GM18507 (cell line): ENCODE measurements at places on chromosomes 7 and 10.

- DNase-seq = no peak
Measured at GRCh38 chr10:110413903-110414547, 83.7 kb upstream of the DUSP5 start.

DNA sequence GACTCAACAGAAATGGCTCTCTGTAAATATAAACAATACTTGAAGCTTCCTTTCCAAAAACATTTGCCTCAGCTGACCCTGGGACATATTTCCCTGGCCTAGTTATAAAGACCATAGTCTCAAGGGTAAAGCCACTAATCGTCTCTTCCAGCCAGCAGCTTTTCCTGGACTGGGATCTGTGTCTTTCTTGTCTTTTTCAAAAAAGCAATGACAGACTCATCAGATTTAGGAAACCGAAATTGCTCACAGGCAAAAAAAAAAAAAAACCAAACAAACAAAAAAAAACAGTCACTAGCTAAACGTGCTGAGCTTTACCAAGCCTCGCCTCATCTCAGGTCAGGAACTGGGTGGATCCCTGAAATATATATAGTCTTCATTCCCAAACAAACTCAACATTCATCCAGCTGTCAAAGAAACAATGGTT, 23.5 kb downstream of the STN1 start:
- no peak for DNase-seq

GRCh38 chr10:73366381-73367298, 8.0 kb upstream of the CFAP70 start:
- peak; percentile 5 for DNase-seq

- DNase-seq = no peak
Measured at GRCh38 chr10:85986777-85987176, 379.8 kb downstream of the GRID1 start.

GRCh38 chr7:54354436-54354835, 187.7 kb upstream of the VSTM2A start:
- DNase-seq = no peak

- DNase-seq = no peak
Measured at GRCh38 chr7:28211006-28211405, 30.4 kb upstream of the JAZF1 start.

- DNase-seq = no peak
Measured at GRCh38 chr10:74598891-74599566, 227.4 kb upstream of the KAT6B start.

DNA sequence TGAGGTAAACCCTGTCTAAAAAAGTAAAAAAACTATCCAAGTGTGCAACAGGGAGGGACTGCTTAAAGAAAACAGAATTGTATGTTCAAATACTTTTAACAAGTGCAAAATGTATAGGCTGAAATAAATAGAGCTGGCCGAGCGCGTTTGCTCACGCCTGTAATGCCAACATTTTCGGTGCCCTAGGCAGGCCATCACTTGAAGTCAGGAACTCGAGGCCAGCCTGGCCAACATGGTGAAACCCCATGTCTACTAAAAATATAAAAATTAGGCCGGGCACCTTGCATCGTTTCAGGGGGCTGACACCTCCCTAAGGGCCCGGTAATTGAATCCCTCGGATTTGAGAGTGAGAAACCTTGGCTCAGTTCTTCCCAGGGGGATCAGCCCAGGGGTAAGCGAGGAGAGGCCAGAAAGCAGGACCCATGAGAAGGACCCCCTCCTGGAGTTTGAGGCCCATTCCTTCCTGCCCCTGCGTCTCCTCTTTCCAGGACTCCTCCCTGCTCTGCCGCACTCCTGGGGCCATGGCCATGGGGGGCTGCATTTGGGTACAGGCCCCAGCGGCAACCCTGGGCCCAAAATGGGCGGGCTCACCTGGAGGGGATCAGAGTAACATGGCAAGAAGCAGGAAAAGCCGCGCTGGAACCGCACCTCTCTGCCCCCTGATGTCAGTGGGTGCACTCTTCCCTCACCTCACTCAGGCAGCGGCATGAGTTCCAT, 75.5 kb upstream of the TMEM248 start:
- no peak for DNase-seq

DNA sequence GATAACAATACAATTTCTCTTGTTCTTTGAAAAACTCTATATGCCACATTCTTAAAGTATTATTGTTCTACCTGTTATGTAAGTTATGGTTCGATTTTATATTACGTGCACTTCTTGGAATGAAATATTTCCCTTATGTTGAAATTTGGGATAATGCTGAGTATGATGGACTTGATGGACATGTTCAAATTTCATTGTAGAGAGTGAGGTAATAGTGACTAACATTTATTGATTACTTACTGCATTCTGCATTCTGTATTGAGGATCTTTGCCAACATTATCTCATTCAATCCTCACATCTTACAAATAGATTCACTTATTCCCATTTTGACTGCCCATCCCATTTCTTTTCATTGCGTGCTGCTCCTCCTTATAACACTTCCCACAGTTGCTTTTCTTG, 119.7 kb upstream of the GLCCI1 start:
- DNase-seq = no peak

DNA sequence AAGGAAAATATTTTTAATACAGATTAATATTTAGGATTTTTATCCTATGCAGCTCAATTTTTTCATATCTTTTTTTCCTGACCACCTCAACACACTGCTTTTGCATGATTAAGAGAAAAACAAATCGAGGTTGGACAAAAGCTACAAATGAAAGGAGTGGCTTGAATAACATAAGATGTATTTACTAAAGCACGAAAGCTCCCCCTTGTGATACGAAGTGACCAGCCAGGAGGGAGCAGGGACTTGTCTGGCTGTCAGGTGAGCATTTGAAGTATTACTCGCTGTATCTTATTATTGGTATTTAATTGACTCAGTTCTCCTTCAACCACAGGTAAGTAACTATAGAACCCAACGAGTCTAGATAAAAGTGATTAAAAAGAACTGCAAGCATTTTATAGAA, 265.2 kb upstream of the PHF14 start:
- no peak for DNase-seq

DNA sequence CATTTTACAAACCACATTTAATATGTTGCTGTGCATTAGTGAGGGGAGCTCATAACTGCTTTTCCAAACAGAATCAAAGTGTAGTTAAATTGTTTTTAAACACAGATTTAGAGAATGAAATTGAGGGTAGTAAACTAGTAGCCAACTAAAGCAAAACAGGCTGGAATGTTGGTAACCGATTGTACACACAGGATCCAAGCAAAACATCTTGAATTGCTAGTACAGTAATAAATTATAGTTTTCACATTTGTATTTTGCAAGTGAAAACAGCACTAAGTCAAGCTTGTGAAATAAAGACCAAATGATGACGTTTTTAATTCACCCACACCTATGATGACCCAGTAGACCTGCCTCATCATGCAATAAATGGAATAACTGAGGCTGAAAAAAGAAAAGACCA, 198.3 kb downstream of the HDAC9 start:
- DNase-seq = no peak

DNA sequence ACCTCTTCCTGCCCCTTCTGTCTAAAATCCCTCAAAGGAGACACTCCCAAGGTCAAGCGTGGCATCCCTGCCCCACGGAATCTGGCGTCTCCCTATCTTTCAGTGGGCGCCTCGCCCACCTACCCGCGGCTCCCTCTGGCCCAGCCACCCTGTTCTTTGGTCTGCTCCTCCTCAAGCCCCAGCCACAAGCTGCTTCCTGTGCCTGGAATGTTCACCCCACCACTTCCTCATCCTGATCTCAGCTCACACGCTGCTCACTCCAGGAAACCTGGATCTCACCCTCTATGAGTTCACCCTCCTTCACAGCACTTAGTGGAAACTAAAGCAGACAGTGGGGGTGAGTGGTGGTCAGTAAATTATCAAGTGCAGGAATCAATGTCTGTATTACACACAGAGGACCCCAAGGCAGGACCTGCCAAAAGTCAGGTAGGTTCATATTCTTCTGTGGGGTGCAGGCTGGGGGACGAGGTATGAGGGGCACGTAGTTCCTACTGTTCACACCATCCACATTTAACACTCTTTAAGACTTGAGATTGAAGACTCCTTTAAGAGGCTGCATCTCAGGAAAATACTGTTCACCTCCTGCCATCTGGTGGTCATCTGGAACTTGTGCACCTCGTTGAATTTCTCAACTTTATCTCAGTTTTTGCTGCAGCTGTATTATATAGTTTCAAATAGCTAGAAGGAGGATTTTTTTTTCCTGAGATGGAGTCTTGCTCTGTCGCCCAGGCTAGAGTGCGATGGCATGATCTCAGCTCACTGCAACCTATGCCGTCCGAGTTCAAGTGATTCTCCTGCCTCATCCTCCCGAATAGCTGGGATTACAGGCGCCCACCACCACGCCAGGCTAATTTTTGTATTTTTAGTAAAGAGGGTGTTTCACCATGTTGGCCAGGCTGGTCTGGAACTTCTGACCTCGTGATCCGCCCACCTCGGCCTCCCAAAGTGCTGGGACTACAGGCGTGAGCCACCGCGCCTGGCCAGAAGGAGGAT, 166.6 kb downstream of the ARHGAP21 start:
- peak; percentile 12 for DNase-seq

GRCh38 chr7:35259523-35259908, 5.6 kb upstream of the TBX20 start:
- no peak for DNase-seq

- no peak for DNase-seq
Measured at GRCh38 chr7:144004703-144005102, 4.6 kb downstream of the OR6B1 start.

- DNase-seq = no peak
Measured at GRCh38 chr7:133746305-133746704, 380.8 kb upstream of the LRGUK start.

- no peak for DNase-seq
Measured at GRCh38 chr7:47685151-47685550, 103.2 kb upstream of the TNS3 start.

DNA sequence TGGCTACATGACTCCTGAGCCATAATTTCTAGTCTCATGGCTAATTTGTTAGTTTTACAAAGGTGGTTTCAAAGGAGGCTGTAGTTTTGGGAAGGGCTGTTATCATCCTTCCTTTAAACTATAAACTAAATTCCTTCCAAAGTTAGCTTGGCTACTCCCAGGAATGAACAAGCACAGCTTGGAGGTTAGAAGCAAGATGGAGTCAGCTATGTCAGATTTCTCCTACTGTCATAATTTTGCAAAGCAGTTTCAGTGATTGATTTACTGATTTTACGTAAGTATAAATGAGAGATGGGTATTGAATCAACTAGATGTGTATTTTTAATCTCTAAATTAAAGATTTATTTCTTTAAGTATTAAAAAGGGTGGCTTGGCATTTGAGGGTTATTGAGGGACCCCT, 79.9 kb downstream of the PHTF2 start:
- no peak for DNase-seq

DNA sequence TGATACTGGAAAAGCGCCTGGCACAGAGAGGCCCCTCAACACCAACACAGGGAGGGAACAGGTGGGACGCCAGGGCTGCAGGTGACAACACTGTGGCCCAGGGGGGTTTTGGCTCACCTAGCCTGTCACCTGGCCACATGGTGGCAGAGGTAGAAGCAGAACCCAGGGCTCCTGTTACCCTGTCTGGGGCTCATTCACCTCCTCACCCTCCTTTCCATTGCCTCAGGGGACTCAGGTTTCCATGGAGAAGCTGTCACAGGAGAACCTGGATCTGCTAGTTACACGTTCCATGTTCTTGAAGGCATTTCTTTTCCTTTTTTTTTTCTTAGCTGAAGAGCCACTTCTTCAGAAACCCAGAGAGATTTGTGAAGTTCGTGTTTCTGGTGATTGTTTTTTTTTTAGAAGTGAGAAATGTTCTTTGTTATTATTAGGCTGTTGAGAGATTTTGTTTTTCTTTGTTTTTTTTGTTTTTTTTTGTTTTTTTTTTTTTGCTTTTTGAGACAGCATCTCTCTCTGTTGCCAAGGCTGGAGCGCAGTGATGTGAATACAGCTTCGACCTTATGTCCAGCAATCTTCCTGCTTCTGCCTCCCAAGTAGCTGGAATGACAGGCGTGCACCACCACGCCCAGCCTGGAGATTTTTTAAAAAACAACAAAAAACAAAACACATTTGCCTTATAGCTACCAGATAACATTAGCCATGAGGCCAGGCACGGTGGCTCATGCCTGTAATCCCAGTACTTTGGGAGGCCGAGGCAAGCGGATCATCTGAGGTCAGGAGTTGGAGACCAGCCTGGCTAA, 16.0 kb downstream of the DENND2A start:
- DNase-seq = no peak

GRCh38 chr10:19119191-19119590, 70.6 kb downstream of the MALRD1 start:
- no peak for DNase-seq

- no peak for DNase-seq
Measured at GRCh38 chr10:79976999-79977398, 28.1 kb upstream of the SFTPD start.

DNA sequence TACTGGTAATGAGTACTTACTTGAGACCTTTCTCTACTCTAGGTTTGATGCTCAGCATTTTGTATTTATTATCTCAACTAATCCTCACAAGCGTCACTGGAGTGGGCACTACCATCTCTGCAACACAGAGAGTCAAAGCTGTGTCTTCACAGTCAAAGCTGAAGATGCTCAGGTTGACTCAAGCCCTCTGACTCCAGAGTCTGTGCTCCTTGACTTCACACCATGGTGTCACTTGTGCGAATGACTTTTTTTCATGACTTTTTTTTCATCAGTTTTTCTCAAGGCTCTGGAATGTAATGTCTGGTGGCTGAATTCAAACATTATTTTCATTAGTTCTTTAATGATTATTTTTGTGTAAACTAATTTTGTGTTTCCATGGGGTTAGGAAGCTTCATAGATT, 30.4 kb upstream of the TARP start:
- no peak for DNase-seq

GRCh38 chr10:91103384-91104192, 116.9 kb upstream of the PCGF5 start:
- DNase-seq = no peak

- DNase-seq = no peak
Measured at GRCh38 chr7:41955451-41955850, 252.6 kb upstream of the INHBA start.

- DNase-seq = no peak
Measured at GRCh38 chr10:124217906-124218804, 124.8 kb upstream of the CHST15 start.

- DNase-seq = no peak
Measured at GRCh38 chr7:131244259-131244852, 83.3 kb upstream of the MKLN1 start.
